ENCODE measurements at places on chromosomes 3 and 15.
A peak's percentile ranks its signal among the peaks of the same experiment; 100 is the strongest.

GRCh38 chr3:39398700-39399099 is 7.8 kb upstream of the RPSA start:
- no peak for DNase-seq

- DNase-seq = peak; percentile 61
Observed at GRCh38 chr15:81265944-81266775, 57.8 kb downstream of the STARD5 start.

DNA sequence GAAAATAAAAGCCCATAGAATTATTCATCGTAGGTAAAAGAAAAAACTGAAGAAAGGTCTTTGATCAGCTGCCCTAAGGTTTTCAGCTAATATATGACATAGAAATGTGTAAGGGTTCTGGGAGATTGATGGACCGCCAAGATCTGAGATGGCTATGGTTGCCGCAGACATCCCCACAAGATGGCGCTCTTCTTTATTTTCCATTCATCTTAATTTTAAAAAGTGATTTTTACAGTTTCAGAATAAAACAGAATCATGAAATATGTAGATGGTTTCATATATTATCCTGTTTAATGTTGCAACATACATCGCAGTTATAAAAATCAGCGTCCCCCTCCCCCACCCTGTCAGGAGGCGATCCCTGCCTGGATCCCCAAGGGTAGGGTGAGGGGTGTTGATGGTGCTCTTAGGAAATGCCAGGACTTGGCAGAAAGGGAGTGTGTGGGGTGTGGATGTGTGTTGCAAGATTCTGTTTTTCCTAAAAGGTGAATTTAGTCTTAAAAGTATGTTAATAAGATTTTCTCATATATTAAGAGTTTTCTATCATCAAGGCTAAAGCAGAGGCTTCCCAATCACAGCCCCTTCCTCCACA is 68.8 kb downstream of the ANXA2 start:
- DNase-seq = no peak

DNA sequence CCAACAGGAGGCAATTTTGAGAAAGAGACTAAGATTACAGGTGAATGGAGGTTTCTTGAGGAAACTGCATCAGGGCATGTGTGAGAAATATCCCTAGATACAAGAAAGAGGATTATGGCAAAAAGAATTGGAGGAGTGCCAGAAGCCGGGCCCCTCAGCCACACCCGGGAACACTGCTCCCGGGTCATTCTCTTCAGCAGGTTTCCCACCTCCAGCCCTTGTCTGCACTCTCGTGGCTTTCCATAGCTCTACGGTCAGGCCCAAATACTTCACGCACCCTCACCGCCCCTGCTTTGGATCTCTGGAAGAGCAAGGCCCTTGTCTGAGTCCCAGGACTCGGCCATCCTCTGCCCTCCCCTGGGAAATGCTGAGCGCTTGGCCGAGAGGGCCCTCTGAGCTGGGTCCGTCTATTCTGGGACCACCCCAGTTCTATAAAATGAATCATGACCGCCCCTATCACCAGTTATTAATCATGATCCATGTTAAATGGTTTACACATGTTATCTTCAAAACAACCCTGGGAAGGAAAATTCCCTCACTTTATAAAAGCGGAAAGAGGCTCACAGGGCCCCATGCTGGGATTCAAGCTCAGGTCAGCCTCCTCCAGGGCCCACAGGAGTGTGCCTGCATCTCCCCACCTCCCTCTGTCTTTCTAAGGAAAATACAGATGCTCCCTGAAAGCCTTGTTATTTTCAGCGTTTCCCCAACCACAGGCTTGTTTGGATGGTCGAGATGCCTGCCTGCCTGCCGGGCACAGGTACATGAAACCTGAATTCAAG is 38.8 kb upstream of the SPTBN5 start:
- DNase-seq = no peak

DNA sequence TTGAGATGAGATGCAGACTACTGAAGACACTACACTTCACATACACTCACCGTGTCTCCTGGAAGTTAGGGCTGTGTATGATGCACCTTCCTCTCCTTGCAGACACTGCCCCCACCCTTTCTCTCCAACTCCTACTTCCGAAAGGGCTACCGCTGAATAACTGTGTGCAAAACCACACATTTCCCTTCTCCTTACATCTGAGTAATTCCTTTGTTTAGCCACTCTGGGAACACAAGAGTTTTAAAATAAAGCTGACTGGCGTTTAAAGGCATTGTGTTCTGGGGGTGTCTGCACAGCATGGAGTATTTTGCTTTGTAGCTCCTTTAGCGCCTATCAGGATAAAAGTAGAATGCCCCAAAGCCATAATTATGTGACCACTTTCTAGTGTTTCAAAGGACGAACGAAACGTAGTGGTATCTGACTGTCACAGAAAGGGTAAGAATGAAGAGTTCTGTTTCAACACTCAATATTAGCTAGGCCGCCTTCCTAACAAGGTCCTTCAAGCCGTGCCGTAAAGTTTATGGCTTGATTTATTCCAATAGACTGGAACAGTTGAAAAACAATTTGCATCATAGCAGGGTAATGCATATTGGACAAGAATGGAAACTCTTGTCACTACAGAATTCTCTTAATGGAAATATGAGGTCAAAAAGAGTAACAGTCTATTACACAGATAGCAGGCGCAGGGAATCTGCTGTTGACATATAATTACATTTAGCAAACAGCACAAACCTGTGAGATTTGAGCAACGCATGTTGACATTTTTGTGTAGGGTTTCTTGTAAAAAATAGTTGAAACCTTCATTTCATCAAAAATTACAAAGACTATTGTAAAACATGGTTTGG is 619.9 kb downstream of the FOXP1 start:
- no peak for DNase-seq

GRCh38 chr15:56797720-56798275 is 64.5 kb upstream of the ZNF280D start:
- no peak for DNase-seq

DNA sequence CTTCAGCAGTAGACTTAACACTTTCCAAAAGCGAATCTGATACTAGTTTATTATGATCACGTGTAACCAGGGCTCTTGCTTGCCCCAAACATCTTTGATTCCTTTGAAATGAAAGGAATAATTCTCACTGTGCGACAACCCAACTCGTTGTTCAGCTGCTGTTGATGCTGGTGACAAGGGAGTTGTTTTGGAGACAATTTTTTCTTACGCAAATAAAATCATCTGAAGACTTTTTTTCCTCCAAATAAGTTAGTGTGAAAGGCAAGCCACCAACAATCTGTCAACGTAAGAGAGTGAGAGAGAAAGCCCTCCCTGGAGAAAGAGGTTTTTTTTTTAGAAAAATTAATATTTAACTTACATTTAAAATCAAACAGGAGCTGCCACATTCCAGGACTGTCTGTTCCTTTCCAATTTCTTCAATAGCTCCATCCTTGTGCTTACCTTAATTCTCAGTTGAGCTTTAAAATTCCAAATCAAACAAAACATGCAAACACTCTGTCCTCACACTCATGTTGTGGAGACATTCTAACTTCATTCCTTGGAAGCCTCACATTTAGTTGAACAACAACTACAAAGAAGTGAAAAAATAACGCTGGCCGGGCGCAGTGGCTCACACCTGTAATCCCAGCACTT is 4.9 kb upstream of the P3H2 start:
- no peak for DNase-seq

DNA sequence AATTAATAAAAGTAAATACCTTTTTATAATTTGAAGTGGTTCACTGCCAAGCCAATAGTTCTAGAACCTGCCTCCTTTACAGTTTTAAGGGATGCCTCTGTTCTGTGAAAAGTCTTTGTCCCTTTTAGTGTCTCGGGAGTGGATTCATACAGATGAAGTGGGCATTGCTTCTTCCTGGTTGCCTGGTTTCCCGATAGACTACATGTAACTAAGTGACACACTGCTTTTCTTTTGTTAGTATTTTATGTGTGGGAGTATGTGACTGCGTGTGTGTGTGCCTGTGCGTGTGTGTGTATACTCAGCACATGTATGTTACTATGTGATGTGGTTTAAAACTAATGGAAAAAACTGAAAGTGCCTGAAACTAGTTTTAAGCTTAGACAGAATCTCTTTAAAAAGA is 21.1 kb downstream of the PSMD6 start:
- no peak for DNase-seq

DNA sequence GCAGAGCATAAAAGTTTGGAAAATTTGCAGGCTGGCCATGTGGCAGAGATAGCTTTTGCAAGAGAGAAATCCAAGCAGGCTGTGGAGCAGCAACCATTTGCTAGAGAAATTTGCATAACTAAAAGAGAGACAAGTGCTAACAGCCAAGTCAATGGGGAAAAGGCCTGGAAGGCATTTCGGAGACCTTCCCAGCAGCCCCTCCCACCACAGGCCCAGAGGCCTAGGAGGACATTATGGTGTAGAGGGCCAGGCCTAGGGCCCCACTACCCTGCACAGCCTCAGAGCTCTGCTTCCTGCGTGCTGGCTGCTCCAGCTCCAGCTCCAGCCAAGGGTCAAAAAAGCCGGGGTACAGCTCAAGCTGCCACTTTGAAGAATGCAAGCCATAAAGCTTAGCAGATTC is 82.7 kb downstream of the MYO5A start:
- DNase-seq = no peak

GRCh38 chr3:164230385-164231094 is 847.8 kb downstream of the SI start:
- DNase-seq = no peak

- DNase-seq = no peak
Observed at GRCh38 chr15:99324082-99324620, 72.9 kb downstream of the LRRC28 start.

DNA sequence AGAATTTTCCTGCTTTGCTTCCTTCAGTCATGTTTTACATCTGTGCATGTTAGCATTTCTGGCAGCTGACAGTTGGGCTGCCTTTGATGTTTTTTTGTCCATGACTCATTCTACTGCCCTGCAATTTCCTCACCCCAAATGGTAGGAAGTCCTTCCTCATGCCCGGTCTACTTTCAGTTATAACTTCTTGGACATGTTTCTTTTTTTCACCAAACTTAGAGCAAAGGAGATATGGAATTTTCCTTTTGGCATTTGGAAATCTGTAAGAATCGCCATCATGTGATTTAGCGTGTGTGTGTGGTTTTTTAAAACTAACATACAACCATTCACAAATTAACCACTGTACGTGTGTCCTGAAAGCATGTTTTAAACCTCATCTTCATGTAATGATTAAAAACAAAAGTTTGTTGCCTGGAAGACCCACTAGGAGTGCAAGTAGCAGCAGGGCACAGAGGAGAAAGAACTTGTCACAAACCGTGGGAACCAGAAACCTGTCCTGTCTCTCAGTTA is 430.7 kb upstream of the CFAP20DC start:
- DNase-seq = no peak

GRCh38 chr3:179156775-179157174 is 8.6 kb downstream of the PIK3CA start:
- DNase-seq = no peak

DNA sequence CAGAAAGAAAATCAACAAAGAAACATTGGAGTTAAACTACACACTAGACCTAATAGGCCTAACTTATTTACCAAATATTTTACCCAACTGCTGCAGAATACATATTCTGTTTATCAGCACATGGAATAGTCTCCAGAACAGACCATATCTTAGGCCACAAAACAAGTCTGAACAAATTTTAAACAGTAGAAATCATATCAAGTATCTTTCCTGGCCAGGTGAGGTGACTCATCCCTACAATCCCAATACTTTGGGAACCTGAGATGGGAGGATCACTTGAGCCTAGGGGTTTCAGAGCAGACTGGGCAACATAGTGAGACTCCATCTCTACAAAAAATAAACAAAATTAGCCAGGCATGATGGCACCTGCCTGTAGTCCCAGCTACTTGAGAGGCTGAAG is 18.1 kb upstream of the KPNA4 start:
- no peak for DNase-seq

- DNase-seq = no peak
Observed at GRCh38 chr3:187706971-187707370, 4.6 kb upstream of the RTP2 start.

DNA sequence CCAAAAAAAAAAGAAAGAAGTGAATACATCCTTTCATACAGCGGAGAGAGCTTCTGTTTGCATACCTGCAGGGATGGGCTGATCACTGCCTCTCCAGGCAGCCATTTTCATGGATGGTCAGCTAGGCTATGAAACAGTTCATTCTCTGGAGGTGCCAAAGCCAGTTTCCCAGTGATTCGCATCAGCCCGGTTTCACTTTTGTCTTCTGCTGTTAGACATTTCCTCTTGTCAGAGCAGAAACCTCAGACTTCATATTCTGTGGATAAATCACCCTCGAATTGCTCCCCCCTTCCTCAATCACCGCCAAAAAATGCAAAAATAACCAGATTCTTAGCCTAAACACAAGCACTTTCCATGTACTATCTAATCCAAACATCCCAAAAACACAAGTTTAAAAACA is 225.6 kb downstream of the ADAMTS9 start:
- no peak for DNase-seq

GRCh38 chr15:62777671-62778070 is 264.9 kb upstream of the TPM1 start:
- no peak for DNase-seq

Measured in cerebellar nuclear complex (tissue), 1 donor.